D341Med (cell line): ENCODE measurements at places on chromosomes 11 and 22.
A peak's percentile ranks its signal among the peaks of the same experiment; 100 is the strongest.

GRCh38 chr11:126346586-126346940, 8.9 kb upstream of the ST3GAL4 start:
- no peak for DNase-seq

GRCh38 chr11:94543695-94544645, at the start of gene FUT4:
Gene FUT4 (plus strand): TSS chr11:94543921. CDS start chr11:94544134, 213 bp downstream.
- peak; percentile 89 for DNase-seq

- peak; percentile 73 for DNase-seq
These were observed 1.2 kb downstream of the TSPO start for GRCh38 chr22:43152357-43153071.

DNA sequence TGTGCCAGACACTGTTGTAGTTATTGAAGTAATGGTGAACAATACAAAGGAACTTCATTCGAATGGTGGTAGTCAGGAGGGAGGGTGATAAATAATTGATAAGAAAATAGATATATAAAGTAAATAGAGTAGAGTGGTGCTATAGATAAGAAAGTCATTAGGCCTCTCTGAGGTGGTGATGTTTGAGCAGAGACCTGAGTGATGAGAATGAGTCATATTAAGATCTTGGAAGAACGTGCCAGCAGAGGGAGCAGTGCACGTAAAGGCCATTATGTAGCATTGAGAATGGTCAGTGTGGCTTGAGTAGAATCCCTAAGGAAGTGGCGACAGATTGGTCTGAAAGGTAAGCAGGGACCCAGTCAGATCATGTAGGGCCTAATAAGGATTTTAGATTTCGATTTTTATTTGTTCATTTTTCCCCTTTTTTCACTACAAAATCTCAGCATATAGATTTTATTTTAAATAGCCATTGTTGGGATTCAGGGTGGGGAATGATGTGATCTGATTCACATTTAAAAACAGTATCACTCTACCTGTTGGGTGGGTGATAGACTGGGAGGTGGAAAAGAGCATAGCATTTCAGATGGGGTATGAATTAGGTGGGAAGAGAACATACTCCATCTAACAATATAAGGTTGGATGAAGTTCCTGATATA, 44.7 kb downstream of the CCDC90B start:
- DNase-seq, result peak; percentile 39

GRCh38 chr11:126339073-126339862, 16.2 kb upstream of the ST3GAL4 start:
- DNase-seq, result no peak

GRCh38 chr11:132430429-132431062, 1060.1 kb downstream of the NTM start:
- no peak for DNase-seq

- no peak for DNase-seq
These were observed 8.5 kb downstream of the BATF2 start for GRCh38 chr11:64987998-64988854.

DNA sequence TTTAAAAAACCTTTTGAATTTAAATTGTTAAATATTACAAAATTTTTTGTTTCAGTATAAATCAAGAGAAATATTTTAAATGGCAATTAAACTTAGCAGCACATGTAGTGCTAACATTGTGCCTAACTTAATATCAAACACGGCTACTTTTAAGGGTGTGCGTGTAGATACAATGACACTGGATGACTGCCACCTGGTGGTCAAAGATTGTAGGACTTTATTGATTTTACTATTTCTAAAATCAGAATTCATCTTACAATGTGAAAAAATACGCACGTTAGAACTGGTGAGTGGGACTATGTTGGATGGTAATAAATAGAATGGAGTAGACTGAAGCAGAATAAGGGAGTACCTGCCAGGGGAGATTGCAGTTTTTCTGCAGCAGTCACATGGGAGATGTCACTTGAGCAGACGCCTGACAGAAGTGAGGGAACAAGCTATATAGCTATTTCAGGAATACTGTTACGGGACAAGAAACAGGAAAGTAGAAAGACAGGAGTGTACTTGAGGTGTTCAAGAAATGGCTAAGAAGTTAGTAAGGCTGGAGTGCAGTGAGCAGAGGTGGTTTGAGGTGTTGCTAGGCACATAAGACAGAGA, 52.9 kb downstream of the UVRAG start:
- peak; percentile 45 for DNase-seq

DNA sequence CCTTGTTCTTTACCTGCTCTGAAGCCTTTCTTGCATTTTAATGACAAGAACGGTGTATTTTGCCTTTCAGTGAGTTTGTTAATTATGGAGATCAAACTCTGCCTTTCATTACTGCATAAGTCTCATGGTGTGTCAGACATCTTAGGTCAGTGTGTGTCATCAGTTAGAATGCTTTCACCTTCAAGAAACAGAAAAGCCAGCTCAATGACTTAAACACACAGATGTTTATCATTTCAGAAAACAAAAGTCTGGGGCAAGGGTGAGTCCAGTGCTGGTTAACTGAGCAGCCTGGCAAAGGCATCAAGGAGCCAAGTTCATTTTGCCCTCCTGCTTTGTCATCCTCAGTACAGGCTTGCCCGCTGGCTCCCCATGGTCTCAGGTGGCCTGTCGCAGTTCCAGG, 54.5 kb downstream of the PACS1 start:
- no peak for DNase-seq

DNA sequence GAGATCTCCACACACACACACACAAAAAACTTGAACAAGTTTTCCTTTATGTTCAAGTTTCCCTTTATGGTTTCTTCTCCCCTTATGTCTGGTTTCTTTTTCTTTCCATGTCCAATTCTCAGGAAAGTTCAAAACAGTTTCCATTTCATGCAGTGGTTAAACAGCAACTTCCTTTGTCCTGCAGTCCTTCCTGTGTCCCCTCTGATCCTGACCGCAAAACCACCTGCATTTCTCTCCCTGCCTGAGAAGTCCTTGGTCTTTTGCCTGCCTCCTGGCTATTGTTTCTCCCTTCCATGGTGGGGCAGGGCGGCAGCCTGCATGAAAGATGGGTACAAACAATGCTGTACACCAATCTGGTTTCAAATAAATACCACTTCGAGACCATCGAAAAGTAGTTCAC, 58.3 kb upstream of the SORL1 start:
- DNase-seq, result no peak
